ENCODE measurements at places on chromosomes 13 and 19.

DNA sequence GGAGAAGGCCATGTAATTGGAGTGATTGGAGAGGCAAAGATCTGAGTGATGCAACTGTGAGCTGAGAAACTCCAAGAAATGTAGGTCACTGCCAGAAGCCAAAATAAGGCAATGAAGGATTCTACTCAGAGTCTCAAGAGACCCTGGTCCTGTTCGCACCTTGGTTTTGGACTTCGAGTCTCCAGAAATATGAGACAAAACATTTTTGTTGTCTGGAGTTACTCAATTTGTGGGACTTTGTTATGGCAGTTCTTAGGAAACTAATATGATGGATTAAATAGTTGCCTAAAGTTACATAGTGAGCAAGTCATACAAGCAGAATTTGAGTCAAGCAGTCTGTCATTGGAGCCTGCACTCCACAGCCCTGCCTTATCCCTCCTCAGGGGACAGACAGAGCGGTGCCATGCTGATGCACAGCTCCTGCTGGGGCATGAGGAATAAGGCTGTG lies 104.2 kb downstream of the ITGBL1 start:
- DNase-seq, result no peak

GRCh38 chr13:94860981-94861407 lies 148.6 kb upstream of the SOX21 start:
- DNase-seq, result no peak

GRCh38 chr19:651114-651818 lies 11.6 kb downstream of the FGF22 start:
- no peak for DNase-seq

GRCh38 chr19:12194827-12195731 lies 32.2 kb downstream of the ZNF136 start:
- DNase-seq, result no peak

GRCh38 chr13:50188696-50189095 lies 173.5 kb downstream of the KCNRG start:
- no peak for DNase-seq

- no peak for DNase-seq
These were observed 12.7 kb upstream of the ZNF43 start for GRCh38 chr19:21848706-21849105.

All from NCI-H446 treated with DMSO at 0.1 percent for 48 hours (cell line).